Skeletal muscle cell (primary cell): ENCODE measurements at places on chromosomes 6 and 20.

GRCh38 chr6:163454425-163454824 lies 39.9 kb downstream of the QKI start:
- no peak for DNase-seq

GRCh38 chr6:53869964-53870363 lies 75.2 kb downstream of the LRRC1 start:
- DNase-seq: no peak

- DNase-seq: no peak
Observed at GRCh38 chr20:43913291-43914025, 1.2 kb upstream of the TOX2 start.

GRCh38 chr6:85261271-85261670 lies 188.6 kb upstream of the NT5E start:
- DNase-seq: no peak

DNA sequence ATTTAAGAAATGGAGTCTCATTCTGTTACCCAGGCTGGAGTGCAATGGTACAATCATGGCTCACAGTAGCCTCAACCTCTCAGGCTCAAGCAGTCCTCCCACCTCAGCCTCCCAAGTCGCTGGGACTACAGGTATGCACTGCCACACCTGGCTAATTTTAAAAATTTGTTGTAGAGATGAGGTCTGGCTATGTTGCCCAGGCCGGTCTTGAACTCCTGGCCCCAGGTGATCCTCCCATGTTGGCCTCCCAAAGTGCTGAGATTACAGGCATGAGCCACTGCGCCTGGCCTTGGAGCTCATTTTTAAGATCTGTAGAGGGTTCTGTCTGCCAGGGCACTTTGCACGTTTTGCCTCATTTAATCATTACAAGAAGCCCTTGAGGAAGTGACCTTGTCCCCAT lies 17.5 kb downstream of the ZC3H12D start:
- no peak for DNase-seq

- no peak for DNase-seq
Observed at GRCh38 chr20:20411402-20411801, 43.5 kb downstream of the INSM1 start.

GRCh38 chr6:140806431-140806830 lies 1326.3 kb upstream of the GJE1 start:
- DNase-seq: no peak

- DNase-seq: no peak
Observed at GRCh38 chr20:20461551-20461950, 93.6 kb downstream of the INSM1 start.

- no peak for DNase-seq
Observed at GRCh38 chr6:138454981-138455706, 44.1 kb downstream of the NHSL1 start.

DNA sequence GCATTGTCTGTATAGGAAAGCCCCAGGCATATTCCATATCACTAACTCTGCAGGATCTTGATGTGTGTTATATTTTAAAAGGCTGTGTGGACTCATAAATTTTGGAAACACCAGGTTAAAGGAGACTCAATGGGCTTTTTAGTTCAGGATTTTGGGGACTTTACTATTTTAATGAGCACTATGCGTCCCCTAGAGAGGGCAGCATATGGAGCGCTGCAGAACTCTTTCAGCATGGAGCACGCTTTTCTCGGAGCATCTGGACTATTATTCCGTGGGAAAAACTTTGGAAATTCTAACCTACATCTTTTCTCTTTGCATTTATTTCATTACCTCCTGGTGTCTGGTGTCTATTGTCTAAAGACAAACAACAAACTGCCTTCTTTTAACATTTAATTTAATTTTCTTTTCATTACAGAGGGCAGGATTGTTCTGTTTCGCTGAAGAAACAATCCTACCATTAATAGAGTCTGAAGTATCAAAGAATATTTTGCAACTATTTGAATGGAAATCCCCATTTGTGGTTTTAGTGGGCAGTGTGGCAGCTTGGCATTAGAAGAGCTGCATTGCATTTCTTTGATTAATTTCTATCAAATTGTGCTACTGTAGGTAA lies 399.9 kb upstream of the HSF2 start:
- no peak for DNase-seq

DNA sequence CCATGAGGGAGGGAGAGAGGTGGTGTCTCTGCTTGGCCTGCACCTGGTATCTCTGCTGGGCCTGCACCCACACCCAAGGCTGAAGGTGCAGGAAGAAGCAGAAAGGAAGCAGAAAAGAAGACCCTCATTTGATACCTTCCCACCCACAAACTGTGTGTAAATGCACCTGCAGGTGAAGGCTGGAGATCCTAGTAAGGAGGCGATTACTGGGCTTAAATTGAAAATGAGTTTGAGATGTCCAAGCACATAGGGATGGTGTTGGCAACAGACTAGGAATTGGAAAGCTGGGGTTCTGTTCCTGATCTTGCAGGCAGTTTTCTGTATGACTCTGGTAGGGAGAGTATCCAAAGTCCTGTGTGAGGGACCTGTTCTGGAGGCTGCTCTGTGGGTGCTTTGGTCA lies 74.7 kb downstream of the LYRM2 start:
- no peak for DNase-seq

GRCh38 chr6:131255434-131255833 lies 120.2 kb downstream of the AKAP7 start:
- peak; percentile 32 for DNase-seq

DNA sequence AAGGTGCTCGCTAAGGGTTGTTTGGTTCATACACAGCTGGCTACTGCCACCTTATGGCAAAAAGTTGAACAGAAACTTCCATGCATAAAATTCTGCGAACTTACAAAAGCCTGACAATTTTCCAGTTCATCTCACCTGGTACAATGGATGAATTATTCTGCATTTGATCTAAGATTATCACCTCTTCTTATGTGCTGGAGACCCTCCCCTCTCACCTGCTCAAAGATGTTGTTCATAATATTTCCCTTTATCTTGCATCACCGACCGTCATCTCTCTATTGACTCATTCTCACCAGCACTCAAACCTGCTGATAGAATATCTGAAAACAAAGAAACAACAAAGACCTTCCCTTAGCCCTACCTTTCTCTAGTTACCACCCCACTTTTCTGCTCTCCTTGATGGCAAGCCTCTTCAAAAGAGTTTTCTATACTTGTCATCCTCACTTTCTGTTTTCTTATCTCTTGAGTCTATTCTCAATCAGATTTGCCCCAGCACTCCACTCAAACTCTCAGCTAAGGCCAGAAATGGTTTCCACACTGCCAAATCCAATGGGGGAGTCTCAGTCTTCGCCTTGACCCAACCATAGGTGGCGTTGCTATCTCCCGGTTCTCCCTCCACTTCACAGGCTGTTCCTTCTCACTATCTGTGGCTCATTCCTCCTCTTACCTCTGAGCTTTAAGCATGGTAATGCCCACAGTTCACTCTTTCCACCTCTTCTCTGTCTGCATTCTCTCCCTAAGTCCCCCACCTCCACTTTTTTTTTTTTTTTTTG lies 25.8 kb downstream of the SNRNP48 start:
- DNase-seq: no peak

- DNase-seq: no peak
Observed at GRCh38 chr6:129921169-129921817, 60.2 kb upstream of the TMEM244 start.

GRCh38 chr20:50895111-50895830 lies 36.0 kb downstream of the ADNP start:
- no peak for DNase-seq

GRCh38 chr6:29559524-29560287 lies at the start of gene UBD:
Gene UBD (minus strand): TSS chr6:29559732. CDS start chr6:29559701, 31 bp downstream.
- no peak for DNase-seq

DNA sequence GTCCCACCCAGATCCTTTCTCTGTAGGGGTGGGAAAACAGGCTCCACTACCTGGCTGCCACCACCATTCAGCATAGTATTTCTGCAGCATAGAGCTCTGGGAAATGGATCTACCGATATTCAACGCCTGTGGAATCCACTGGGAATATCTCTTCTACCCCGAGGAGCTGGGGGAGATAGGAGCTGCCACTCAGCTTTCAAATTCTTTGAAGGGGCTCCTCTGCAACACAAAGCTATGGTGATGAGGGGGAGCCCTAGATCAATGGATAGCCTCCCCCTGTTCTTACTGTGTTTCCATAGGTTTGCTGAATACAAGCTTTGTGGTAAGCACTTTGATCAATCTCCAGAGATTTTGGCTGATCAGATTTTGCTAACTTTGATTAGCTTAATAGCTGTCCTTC lies 12.9 kb downstream of the FAM50B start:
- DNase-seq: no peak

DNA sequence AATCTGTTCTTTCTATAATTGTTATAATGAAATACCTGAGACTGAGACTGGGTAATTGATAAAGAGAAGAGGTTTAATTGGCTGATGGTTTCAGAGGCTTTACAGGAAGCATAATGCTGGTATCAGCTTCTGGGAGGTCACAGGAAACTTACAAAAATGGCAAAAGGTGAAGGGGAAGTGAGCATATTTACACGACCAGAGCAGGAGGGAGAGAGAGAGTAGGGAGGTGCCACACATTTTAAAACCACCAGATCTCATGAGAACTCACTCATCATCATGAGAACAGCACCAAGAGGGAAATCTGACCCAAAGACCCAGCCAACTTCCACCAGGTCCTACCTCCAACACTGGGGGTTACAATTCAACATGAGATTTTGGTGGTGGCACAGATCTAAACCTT lies 2.6 kb upstream of the SIRPB1 start:
- no peak for DNase-seq

DNA sequence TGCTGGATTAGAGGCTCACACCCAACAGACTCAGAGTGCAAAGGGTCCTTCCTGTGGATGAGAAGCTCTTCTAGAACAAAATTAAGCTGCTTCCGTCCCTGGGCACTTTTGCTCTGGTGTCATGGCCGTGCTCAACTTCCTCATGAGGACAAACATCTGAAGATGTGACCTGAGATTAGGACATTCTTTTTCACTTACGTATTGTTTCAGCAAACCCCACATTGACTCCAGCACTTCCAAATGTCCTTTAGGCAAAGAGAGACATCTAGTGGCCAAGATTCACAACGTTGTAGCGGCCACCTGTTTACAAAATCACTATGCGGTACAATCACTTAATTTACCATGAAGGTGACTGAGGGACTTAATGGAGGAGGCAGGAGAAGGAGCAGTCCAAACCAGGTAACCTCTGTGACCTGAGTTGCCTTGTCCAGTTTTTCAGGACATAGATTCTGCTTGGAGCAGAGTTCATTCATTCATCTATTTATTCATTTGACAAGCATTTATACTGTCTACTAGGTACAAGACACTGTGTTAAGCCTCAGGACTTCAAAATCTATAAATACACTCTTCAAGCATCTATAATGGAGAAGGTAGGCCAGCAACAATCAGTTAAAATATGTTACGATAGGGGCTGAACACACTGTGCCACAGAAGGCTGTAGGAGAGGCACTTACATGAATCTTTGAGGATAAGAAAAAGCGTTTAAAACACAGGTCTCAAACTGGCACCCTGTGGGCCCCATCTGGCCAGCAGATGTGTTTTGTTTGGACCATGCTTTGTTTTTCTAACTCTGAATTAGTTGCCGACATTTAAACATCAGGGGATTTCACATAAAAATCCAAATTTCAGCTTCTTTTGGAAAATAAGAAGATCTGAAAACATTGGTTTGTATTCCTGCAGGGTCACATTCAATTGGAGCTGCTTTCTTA lies 5.6 kb upstream of the ADGRF1 start:
- peak; percentile 29 for DNase-seq

- DNase-seq: peak; percentile 41
Observed at GRCh38 chr6:114216789-114217467, 125.9 kb downstream of the HS3ST5 start.

GRCh38 chr6:150032598-150032997 lies 7.3 kb upstream of the RAET1L start:
- no peak for DNase-seq

DNA sequence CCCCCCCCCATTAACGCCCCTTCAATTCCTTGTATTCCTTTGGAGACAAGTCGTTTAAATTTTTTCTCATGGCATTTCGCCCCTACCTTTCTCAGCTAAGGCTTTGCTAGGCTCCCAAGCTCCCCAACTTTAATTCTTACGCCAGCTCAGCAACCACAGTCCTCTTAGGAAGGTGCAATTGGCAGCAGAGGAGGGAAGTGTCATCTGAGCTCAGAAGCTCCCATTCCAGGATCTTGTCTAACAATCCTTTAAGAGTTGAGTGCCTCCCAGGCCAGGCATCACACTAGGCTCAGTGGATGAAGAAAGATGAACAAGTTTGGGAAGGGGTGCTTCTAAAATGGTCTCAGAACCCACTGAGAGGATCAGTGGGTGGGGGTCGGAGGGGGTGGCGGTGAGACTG lies 131.2 kb upstream of the AKAP12 start:
- no peak for DNase-seq

DNA sequence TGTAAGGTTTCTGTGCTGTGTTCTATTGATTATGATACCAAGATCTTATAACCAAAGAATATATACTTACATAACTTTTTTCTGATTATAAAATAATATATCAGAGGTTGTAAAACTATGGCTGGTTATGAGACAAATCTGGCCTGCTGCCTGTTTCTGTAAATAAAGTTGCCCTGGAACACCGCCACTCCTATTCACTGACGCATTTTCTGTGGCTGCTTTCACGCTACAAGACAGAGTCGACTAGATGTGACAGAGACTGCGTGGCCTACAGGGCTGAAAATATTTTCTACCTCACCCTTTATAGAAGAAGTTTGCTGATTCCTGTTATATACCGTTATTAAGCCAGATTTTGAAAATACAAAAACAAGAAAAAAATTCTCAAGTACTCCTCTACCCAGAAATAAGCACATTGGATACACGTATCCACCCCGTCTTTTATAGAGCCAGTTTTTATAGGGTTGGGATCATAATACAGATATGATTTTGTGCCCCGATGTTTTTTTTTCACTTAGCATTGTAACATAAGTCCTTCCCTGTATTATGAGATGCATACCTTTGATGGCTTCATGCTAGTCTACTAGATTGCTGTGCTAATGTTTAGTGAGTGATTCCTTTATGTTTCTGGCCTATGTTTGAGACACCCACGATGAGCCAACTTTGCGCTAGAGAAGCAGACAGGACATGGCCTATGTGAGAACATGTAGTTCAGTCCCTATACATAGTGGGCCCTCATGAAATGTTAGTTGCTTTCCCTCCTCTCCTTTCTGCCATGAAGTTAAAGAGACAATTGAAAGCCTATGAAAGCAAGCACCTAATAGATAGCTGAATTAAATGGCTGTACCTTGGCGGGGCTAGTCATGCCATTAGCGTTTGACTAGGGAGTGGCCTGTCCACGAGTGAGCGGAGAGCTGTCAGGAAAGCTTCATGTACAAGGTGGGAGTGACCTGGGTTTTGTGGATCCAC lies 98.1 kb upstream of the KCNK16 start:
- no peak for DNase-seq

DNA sequence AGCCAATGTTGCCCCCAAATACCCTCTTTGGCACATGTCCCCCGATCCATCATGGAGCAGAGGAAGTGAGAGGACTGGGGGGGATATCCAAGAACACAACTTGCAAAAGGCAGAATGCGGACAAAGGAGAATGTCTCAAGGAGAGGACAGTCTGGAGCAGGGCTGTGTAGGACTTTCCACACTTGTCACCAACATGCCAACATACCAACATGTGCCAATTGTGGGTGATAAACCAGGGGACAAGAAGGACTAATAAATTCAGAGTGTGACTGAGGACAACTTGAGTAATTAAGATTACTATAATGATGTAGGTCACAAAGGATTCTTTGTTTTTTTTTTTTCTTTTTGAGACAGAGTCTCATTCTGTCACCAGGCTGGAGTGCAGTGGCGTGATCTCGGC lies 8.8 kb downstream of the SLC26A8 start:
- no peak for DNase-seq
